Osteocyte (in vitro differentiated cells): ENCODE measurements at places on chromosomes 7 and 10. TPM values are rescaled to one million over a fixed set of nuclear protein-coding genes. Genes with fewer than 3 reads are reported as not detected.

COBL gene
- not detected in 2 replicates for total RNA-seq

ORC5 gene
- total RNA-seq = 18.8 and 20.0 TPM in 2 replicates

ZNF485 gene
- total RNA-seq = 1.7 and 2.4 TPM in 2 replicates

DNA sequence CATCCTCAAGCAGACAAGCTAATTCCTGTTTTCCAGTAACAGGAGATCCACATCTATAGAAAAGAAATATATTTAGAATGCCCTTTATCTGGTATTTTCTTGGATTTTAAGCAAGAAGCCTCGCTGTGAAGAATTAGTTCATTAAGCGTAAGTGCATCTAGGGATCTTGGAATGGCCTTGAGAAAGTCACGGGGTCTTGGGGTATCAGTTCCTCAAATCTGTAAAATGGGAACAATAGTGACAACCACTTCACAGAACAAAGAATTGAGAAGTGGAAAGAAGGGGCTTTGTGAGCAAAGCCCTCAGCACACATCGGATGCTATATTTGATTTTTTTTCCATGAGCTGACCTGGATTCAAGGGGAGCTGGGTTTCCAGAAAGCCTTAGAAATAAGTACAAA, 32.3 kb upstream of the WDFY4 start:
- no peak overlapping the region for H3K4me3 ChIP-seq
- H3K36me3 ChIP-seq = no peaks in the 10 kb centered on the region
- peaks cover 38% of the 10 kb centered on the region for H3K27me3 ChIP-seq
- no peak overlapping the region for H3K27ac ChIP-seq
- peaks cover 4% of the 10 kb centered on the region for H3K4me1 ChIP-seq

CLCN1 gene
- total RNA-seq = not detected in 2 replicates

DNA sequence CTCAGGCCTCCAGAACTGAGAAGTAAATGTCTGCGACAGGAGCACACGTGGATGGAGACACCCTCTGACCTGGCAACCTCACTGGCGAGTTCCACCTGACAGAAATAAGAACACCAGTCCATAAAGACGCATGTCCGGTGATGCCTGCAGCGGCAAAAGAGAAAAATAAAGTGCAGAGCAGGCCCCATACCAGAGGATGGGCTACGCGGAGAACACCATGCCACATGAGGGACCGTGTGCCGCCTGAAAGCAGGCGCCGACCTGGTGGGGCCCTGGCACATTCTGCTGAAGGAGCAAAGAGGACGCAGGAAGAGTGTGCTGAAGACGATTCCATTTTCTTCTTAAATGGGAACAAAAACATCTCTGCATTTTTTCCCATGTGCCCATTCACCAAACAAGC, 105.0 kb downstream of the VIPR2 start:
- H3K27me3 ChIP-seq = peaks cover 3% of the 10 kb centered on the region
- no peak overlapping the region for H3K27ac ChIP-seq
- no peak overlapping the region for H3K4me3 ChIP-seq
- peak; percentile 64 for DNase-seq

NPY4R2 gene
- total RNA-seq = not detected in 2 replicates

KIF20B gene
- 9.8 and 9.9 TPM in 2 replicates for total RNA-seq

GRCh38 chr7:141295367-141295895, 221.6 kb downstream of the TMEM178B start:
- no peak overlapping the region for H3K27ac ChIP-seq
- H3K4me1 ChIP-seq = no peaks in the 10 kb centered on the region
- H3K27me3 ChIP-seq = peaks cover 3% of the 10 kb centered on the region
- no peak for DNase-seq

DNA sequence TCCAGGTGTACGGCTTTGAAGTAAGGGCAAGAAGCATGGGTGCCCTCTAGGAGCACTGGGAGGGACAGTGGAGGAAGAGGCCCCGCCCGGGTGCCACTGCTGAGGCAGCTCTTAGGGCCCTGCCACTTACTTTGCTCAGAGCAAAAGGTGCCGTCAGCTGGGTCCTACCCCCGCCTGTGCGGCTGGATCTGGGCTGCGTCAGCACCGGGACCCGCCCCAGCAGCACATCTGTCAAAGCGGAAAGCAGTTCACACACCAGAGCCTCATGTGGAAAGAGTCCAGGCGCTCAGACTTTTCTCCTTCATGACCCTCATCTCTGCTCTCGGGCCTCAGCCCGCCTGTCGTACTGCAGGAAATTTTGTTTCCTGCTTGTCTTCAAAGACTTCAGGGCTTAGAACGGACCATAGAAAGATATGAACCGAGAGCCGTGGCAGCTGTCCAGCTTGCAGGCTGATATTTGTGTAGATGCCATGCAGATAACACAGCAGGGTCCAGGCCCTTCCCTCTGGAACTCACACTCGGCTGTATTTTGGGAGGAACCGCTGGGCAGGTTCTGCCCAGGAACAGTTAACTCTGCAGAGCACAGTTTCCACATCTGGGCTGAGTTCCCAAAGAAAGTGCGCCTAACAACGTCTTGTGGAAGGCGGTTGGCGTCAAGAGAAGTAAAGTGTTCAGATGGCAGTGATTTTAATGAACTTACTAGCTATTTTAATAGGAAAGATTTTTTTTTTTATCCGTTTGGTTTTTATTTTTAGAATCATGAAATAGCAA, 44.3 kb upstream of the PRKAR1B start:
- H3K27ac ChIP-seq = peak overlapping the region; percentile 68
- no peak for DNase-seq
- no peaks in the 10 kb centered on the region for H3K27me3 ChIP-seq
- H3K36me3 ChIP-seq = peaks cover 18% of the 10 kb centered on the region
- peaks cover 31% of the 10 kb centered on the region for H3K4me1 ChIP-seq
- no peak overlapping the region for H3K4me3 ChIP-seq

GRCh38 chr10:129662426-129662825, 195.4 kb downstream of the MGMT start:
- no peak overlapping the region for H3K4me3 ChIP-seq
- H3K27ac ChIP-seq = no peak overlapping the region
- no peak for DNase-seq
- no peaks in the 10 kb centered on the region for H3K27me3 ChIP-seq
- H3K36me3 ChIP-seq = no peaks in the 10 kb centered on the region
- H3K4me1 ChIP-seq = no peaks in the 10 kb centered on the region
